EL (cell line): ENCODE measurements at places on chromosomes 1 and 21.

GRCh38 chr1:18417316-18418269 is 63.1 kb upstream of the KLHDC7A start:
- no peak for DNase-seq

GRCh38 chr1:169723763-169724162 is 10.1 kb downstream of the SELE start:
- no peak for DNase-seq

- DNase-seq, result no peak
Measured at GRCh38 chr1:42365118-42365517, 15.5 kb upstream of the RIMKLA start.

DNA sequence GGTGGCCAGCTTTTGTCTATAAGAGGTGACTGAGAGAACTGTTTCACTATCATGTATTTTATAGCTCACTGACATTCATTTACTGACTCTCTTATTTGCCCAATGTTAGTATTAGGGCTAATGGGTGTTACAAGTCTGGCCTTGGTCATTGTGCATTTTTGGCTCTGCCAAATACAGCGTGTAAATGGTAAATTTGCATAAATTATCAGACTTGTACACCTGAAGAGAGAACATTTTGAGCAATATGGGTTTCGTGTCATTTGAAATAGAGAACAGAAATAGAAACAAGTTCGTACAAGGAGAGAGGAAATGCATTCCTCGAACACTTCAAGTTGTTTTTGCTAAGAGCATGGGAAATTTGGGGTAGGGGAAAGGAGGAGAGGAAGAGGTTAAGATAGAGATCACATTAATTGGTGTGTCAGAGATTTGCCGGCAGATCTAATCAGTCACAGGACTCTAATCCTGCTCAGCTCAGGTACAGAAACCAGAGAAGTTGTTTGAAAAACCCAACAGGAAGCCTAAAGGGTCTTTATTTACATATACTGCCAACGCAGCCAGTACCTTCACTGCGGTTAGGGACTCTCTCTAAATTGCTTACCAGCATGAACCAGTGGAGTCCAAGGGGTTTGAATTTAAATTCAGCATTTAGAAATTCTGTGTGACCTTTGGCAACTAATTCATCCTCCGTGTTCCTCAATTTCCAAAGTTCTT is 261.5 kb downstream of the GPATCH2 start:
- no peak for DNase-seq

GRCh38 chr1:150151291-150152181 is 1.8 kb downstream of the PLEKHO1 start:
- peak; percentile 27 for DNase-seq

DNA sequence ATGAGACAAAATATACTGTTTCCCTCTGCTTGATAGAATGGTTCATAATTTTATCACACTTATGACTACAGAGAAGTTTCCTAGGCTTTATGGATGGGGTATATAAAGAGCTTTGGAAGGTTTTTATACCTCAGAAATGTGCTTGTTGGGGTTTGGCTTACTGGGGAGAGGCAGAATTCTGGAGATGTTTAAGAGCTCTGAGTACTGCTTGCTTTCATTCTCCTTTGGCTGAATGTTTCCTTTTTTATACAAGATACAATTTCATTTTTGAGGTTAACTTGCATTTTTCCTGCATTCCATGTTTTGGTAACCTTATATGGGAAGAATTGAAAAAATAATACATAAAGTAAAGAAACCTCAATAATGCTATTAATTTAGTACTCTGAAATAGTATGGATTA is 157.7 kb upstream of the COL11A1 start:
- DNase-seq, result peak; percentile 63
